Heart right ventricle (tissue), 16 donors: ENCODE measurements at places on chromosomes 13 and 19. TPM values are rescaled to one million over a fixed set of nuclear protein-coding genes. Genes with fewer than 3 reads are reported as not detected.

EPSTI1 gene
- 7.6 TPM for total RNA-seq

IGFL2 gene
- not detected for total RNA-seq

FAM216B gene
- total RNA-seq, result 0.43 TPM

CYP4F3 gene
- not detected for total RNA-seq

C1QTNF9B gene
- 0.44 TPM for total RNA-seq

IGSF23 gene
- not detected for total RNA-seq

FAM83E gene
- total RNA-seq, result not detected

SHANK1 gene
- not detected for total RNA-seq

SLC5A5 gene
- total RNA-seq, result not detected

NLRP11 gene
- total RNA-seq, result not detected

DACT3 gene
- total RNA-seq, result 19.3 TPM

CEACAM7 gene
- not detected for total RNA-seq

TMIGD2 gene
- total RNA-seq, result not detected

ZNF730 gene
- total RNA-seq, result 0.42 TPM

LACC1 gene
- 4.7 TPM for total RNA-seq

ADGRE2 gene
- 0.68 TPM for total RNA-seq

LSM4 gene
- total RNA-seq, result 73.2 TPM

KLK12 gene
- not detected for total RNA-seq

KIR2DL1 gene
- not detected for total RNA-seq

LGALS14 gene
- total RNA-seq, result not detected

RGL3 gene
- total RNA-seq, result 3.6 TPM

SHFL gene
- total RNA-seq, result 10.4 TPM

CYP4F22 gene
- not detected for total RNA-seq

DHDH gene
- total RNA-seq, result not detected

OR4F17 gene
- total RNA-seq, result not detected

MZT1 gene
- total RNA-seq, result 9.6 TPM

TNNT1 gene
- 46.8 TPM for total RNA-seq
